ENCODE measurements at places on chromosomes 2 and 18. TPM values are rescaled to one million over a fixed set of nuclear protein-coding genes. Genes with fewer than 3 reads are reported as not detected.

GRCh38 chr18:79644006-79644665 is 35.5 kb upstream of the CTDP1 start:
- no peak for DNase-seq

- DNase-seq, result no peak
Measured at GRCh38 chr2:224492531-224492930, 90.6 kb upstream of the FAM124B start.

- DNase-seq, result no peak
Measured at GRCh38 chr2:128721096-128721495, 402.4 kb upstream of the HS6ST1 start.

DNA sequence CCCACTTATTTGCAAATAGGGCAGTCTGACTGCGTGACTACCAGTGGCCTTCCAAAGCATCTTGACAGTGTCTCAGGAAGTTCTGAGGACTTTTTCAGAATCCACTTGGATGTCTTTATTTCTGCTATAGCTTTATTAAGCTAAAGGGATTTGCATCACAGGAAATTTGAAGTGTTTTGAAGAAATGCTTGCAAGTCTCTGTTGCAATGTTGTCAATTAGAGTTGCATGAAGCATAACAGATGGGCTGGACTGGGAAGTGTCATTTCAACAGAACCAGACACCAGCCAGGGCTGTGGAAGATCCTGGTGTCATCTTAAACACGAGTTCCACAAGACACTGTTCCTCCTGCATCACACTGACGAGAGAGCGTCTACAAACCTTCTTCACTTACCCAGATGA is 224.5 kb downstream of the EN1 start:
- DNase-seq, result no peak

- peak; percentile 8 for DNase-seq
Measured at GRCh38 chr2:232779934-232780333, 3.6 kb upstream of the KCNJ13 start.

DNA sequence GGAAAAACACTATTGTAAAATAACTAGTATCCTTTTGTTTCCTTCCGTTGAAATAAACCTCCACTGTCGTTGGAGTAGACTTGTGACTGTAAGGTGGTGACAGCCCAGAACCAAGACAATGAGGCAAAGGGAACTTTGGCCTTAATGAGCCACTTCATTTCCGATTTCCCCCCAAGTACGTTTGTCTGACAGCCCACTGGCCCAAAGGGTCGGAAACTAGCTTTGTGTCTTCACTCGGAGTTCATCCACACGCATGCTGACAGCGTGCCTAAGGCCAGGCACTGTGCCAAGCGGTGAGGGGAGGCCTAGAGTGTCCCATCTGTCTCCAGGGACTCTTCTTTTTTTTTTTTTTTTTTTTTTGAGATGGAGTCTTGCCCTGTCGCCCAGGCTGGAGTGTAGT is 21.0 kb downstream of the HJURP start:
- no peak for DNase-seq

DNA sequence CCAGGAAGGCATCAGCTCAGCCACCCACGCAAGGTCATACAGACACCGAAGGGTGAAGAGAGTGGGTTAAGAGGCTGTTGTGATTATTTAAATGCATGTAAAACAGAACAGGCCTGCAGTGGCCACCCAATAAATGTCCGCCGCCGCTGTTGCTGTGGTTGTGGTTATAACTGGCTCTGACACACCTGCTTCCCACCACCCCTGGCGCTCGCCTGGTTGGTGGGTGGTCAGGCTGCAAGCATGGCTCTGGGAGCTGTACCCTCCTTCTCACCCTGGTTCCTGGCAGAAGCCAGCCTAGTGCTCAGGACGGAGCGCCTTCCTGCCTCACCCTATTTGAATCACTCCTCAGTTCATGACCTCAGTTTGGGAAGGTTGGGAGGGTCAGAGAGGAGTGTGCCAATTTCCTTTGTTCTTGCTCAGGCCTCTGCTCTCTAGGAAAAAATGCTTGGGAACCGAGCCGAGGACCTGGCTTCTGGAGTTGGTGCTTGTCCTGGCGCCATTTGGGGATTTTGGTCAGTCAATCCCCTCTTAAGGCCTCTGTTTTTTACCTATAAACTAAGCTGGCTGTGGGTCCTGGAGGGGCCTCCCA is 5.3 kb upstream of the CRYBA2 start:
- DNase-seq, result no peak

DNA sequence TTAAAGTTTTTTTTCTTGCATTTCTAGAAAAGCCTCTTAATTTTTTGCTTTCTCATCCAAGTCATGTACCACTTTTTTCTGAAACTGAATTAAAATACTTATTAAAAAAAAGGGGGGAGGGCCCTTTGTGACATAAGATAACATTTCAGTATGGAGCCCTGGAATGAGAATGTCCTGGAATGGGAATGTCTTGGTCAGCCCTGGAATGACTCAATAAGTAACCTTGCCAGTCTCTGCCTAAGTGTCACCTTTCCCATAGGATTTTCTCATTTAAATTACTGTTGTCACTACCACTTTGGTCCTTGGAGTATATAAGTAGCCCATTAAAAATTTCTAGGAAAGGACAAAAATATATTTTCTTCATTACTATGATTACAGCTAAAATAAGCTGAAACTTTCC is 4.7 kb downstream of the UBXN2A start:
- DNase-seq, result no peak

DNA sequence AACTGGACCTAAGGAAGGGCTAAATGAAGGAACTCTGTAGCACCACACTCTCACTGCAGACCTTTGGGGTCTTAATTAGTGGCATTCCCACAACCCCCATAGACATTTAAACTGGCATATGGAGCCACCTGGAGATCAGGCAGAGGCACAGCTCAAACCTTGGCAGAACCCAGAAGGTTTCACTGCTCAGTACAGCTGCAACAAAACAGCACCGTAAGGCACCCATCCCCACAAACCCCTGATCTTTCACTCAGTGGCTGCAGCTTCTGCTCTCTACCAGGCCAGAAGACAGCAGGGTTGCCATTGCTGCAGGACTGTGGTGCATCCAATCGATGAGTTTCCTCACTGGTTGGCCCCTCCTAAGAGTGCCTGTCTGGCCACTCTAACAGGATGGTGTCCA is 361.6 kb upstream of the VRK2 start:
- DNase-seq, result no peak

GRCh38 chr2:41963661-41964525 is 83.9 kb upstream of the PKDCC start:
- no peak for DNase-seq

DNA sequence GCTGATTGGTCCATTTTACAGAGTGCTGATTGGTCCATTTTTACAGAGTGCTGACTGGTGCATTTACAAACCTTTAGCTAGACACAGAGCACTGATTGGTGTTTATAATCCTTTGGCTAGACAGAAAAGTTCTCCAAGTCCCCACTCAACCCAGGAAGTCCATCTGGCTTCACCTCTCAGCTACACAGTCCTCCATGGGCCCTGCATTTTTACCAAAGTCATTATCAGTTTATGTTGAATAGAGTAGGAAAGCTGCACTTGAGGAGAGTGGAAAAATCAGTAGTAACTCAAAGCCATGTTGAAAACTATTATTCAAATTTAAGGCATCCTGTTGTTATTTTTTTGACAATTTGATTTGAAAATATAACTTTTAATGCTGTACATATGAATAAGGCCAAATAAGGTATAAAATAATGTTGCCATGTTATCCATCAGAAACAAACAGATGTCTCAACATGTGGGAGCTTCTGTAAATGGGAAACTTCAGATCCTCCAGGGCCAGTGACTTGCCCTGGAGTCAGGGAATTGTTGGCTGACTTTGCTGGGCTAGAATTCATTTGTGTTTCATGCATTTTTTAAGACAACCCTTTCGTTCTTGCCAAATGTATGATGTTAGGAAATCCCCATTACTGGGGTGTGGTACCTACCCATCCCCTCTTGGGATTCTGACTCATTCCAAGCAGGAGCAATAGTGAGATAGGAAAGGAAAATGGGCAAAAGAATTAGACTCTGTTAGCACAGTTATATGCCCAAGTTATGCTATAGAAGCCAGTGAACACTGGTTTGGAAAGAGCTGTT is 37.8 kb upstream of the CCDC195 start:
- no peak for DNase-seq

DNA sequence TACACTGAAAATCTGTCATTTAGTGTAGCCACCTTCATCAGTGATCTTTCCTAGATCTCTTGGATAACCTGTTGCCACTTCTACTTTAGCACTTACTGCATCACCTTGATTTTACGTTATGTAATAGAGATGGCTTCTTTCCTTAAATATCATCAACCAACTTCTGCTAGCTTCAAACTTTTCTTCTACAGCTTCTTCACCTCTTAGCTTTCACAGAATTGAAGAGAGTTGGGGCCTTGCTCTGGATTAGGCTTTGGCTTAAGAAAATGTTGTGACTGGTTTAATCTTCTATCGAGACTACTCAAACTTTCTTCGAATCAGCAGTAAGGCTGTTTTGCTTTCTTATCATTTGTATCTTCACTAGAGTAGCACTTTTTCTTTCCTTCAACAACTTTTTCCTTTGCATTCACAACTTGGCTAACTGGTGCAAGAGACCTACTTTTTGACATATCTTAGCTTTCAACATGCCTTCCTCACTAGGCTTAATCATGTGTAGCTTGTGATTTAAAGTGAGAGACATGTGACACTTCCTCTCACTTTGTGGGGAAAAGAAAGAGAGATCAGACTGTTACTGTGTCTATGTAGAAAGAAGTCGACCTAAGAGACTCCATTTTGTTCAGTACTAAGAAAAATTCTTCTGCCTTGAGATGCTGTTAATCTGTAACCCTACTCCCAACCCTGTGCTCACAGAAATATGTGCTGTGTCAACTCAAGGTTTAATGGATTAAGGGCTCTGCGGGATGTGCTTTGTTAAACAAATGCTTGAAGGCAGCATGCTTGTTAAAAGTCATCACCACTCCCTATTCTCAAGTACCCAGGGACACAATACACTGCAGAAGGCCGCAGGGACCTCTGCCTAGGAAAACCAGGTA is 99.6 kb downstream of the ATL2 start:
- DNase-seq, result no peak

DNA sequence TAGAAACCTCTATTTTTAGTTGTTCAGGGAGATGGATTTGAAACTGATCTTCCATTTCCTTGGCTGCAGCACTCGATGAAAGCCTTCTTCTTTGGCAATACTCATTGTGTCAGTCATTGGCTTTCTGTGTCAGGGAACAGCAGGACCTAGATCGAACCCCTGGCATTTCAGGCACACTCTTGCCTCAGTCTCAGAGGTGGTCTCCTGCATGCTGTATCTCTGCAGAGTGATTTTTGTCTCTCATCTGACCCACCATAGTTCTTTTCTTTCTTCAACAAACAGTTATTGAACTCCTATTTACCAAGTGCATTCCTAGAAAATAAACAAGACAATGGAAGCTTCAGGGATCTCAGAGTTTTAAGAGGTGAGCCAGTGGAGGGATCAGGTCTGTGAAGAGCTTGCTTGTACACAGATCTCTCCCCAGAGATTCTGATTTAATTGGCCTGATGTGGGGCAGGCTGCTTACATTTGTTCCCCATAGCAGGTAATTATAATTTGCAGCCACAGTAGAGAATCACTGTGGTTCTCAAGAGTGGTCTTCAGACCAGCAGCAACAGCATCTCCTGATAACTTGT is 473.1 kb upstream of the TCF4 start:
- no peak for DNase-seq

- DNase-seq, result no peak
Measured at GRCh38 chr2:62471816-62472215, 34.2 kb downstream of the TMEM17 start.

DNA sequence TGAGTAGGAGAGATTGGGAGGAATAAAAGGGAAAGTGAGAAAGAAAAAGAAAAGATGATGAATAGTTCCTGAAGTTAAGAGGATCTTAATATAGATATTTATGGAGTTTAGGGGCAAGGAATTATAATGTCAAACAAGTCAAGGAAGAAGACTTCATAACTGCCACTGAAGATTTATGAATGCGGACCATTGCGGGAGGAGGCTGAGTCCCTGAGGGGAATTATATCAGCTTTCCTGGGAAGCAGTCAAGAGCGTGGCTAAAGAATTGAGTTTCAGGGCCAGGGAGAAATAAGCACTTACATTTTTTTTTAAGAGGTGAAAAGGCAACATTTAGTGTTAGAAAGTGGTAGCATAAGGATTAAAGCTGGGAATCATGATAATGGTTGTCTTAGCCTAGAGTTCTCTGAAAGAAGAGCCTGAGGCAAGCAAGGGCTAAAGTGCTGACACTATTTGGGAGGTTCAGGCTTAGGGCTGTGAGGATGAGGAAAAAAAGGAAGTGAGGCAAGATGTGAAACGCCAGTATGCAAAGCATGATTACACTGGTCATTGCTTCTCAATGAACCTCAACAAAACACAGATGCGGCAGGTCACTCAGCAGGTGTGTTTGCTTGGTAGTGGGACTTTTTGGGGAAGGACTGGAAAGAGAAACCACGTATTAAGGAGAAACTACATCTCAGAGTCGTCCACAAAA is 217.1 kb downstream of the SLC4A3 start:
- DNase-seq, result no peak

- DNase-seq, result no peak
Measured at GRCh38 chr2:219182331-219183150, 4.5 kb downstream of the RETREG2 start.

DNA sequence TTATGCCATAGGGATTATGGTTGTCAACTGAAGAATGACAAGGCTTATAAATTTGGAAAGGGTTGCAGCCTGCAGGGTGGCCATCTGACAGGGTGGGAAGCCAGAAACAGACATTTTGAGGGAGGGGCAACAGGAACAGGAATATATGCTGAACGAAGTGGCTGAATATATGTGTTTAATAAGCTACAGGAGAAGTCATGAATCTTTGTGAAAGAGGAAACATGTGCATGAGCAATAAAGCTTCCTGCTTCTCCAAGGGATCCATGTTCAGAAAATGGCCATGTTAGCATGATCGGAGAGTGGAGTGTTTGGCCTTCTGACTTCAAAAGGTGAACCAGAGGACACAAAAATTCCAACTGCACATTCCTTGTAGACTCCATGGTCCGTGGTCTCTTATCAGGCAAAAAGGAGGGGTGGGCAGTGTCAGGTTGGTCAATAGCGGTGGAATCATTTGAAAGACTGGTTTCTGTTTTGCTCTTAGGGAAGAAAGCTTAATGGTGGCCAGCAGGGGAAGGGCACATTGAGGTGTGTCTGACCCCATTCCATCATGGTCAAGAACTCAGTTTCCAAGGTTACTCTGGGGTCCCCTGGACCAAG is 144.1 kb downstream of the SOCS6 start:
- no peak for DNase-seq

Gene RTP5
- polyA plus RNA-seq, result 0.08 TPM

Gene LYPD6B
- polyA plus RNA-seq, result not detected

Gene PROKR1
- 0.44 TPM for polyA plus RNA-seq

Gene WDR54
- 8.7 TPM for polyA plus RNA-seq

Gene BOLL
- polyA plus RNA-seq, result 1.6 TPM

Gene ENOSF1
- 28.8 TPM for polyA plus RNA-seq

Gene CELF4
- 1.1 TPM for polyA plus RNA-seq

Gene ALPG
- polyA plus RNA-seq, result not detected

Gene MRPL30
- polyA plus RNA-seq, result 40.3 TPM

Gene KRTCAP3
- polyA plus RNA-seq, result 1.8 TPM

Gene SP5
- 7.2 TPM for polyA plus RNA-seq

Gene TMEM247
- polyA plus RNA-seq, result not detected

All from forelimb muscle (tissue), 1 donor.